Activated naive CD8-positive, alpha-beta T cell treated with anti-CD3 and anti-CD28 coated beads, Interleukin-2, amount 50 U/mL, for 24 hours (primary cell): ENCODE measurements at places on chromosomes 4 and X.

DNA sequence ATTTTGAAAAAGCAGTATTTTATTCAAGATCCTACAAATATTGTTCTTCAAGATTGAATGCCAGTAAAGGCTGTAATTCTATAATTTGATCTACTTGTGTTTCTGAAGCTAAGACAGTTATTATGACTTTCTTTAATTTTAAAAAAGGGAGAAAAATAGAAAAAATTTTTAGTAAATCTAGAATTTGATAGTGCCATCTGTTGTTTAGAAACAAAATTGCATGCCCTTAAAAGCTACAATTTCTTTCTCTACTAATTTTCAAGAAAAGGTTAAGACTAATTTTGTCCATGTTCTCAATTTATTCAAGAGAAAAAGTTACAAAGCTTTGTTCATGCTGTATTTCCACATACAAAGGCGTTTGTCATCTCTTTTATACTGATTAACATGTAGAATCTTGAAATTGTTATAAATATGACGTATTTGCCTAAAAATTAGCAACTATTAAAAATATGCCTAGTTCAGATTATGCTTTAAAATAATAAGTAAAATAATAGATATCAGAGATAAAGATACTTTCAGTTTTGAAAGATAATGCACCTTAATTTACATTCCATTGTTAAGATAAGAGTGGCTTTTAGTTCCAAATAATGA, 25.6 kb upstream of the MMRN1 start:
- DNase-seq, result no peak

GRCh38 chrX:97215186-97215585, 331.5 kb downstream of the RPA4 start:
- DNase-seq, result no peak

DNA sequence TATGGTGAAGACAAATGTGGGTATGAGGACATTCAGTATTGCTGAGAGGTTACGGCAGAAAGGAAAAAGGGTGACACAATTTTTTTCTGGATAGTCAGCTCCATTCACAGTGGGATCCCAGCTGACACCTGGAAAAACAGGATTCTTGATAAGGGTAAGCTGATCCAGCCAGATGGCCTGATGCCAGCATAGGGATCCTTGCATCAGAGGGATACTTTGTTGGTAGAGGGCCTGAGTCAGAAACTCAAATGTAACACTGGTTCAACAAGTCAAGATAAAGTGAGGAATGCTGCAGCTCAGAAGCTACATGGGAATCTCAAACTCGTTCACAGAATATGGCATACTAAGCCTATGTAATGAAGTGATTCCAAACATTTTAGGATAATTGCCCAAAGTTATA, 726.7 kb downstream of the C4orf33 start:
- DNase-seq, result no peak

GRCh38 chr4:172892300-172892699, 276.3 kb upstream of the GALNT7 start:
- no peak for DNase-seq

DNA sequence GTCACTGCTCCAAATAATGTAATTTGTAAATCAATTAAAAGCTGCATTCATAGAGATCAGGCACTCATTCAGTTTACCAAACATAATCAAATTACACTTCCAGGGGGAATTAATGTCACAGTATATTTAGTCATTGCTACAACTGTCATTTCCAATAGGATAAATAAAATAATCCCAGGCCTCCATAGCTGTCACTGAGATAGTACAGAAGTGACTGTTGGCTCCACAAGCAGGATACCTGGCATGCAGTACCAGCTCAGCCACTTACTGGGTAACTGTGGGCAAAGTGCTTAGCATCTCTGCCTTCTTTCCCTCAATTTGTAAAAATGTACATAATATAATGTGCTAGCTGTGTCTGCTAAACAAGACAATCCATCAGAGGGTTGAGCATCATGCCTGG, 128.1 kb downstream of the CAMK2D start:
- DNase-seq, result no peak

GRCh38 chr4:89939994-89940393, 45.3 kb downstream of the MMRN1 start:
- no peak for DNase-seq

DNA sequence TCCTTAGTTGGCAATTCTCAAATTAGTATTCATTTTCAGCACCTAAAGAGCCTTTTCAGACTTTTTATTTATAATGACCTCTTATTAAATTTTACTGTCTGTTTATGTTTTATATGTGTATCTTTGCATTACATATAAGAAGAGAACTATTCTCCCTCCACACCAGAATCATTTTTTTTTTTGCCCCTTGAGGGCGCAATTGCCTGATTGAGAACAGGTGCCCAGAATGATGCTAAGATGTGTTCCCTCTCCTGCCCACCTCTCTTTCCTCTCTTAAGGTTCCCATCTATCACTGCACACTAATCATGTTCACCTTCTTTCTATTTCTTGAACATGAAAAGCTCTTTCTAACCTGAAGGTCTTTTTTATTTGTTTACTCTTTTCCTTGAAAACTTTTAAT, 44.2 kb upstream of the ADAM29 start:
- no peak for DNase-seq

DNA sequence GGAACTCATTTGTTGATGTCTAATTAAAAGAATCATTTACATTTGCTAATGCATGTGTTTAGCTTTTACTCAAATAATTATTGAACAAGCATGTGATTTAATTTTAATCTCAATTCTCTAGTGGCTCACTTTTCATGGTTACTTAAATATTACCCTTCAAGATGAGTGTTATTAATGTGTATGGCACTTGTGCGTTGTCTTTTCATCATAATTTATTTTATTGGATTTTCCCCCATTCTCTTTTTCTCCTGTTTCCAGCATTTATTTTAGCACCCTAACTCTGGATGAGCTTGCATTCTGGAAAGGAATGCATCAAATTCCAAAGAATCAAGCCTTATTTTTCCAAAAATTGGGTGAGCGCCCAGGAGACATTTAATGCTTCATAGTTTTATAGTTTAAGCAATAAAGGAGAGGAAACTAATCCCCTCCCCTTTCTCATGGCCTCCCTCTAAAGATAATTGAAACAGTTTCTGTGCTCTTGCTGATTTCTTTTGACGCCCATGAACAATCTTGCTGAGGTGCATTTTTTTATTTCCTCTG, 191.1 kb upstream of the FAT4 start:
- DNase-seq, result no peak

DNA sequence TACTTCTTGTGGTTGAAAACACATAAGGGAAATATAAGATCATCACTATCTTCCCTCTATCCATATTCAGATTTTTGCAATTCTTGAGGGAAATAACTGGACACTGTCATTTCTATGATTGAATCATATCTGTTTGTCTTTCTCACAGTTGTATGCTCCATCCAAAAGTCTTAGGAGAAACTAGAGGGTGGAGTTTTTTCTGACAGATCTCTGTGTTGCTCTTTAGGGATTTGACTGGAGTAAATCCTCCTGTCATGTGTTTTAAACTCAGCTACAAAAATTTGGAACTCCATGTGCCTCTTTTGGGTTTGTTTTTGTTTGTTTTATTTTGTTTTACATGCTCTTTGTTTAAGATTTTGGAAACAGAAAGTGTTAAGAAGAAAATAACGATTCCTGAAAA, 136.5 kb downstream of the SPATA18 start:
- DNase-seq, result no peak

GRCh38 chr4:184032091-184032490, 127.0 kb downstream of the STOX2 start:
- DNase-seq, result no peak

DNA sequence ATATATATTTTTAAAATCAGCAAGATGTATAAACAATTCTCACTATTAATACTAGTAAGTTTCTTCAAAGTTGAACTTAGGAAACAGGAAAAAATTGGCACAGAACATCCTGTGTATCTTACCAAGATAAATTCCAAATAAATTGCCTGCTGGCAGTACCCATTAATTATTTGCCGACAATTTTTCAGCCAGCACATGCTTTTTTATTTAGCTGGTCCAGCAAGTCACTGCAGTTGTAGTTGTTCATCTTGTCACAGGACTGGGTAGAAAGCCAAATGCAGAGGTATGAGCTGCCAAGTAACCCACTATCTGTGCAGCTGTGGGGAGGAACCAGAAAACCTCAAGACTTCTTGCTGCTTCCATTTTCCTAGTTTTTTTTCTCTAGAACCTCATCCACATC, 113.4 kb downstream of the PACRGL start:
- DNase-seq, result no peak

DNA sequence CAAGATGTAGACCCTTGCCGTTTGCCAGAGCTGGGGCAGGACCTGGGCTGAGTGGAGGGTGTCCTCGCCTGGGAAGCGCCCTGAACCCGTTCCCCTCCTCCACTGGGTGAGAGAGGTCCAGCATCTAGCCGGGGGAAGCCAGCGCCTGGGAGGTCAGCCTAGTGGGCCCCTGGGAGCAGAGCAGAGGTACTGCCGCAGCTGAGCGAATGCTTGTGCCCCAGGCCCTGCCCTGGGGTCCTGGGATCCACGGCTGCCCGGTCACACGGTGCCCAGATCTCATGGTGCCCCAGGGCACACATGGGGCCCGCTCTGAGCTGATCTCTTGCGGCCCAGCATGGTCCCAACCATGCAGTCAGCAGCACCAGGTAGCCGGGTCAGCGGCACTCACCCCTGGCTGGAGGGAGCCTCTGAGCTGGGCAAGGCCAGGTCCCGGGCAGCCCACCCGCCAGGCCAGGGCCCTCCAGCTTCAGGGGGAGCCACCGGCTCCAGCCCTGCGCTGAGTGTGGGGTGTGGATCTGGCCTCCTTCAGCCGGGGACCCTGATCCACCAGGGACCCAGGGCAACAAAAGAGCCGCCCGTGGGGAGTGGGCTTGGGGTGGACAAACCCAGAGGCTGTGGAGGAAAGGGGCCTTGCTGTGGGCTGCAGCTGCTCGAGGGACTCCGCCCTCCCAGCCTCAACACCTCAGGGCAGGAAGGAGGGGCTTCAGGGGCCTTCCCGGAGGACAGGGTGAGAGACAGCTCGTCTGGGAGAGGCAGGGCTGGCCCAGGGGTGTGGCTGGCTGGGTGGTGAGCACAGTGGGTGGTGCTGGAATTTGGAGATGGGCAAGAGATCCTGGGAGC, 4.1 kb upstream of the CPLX1 start:
- no peak for DNase-seq

DNA sequence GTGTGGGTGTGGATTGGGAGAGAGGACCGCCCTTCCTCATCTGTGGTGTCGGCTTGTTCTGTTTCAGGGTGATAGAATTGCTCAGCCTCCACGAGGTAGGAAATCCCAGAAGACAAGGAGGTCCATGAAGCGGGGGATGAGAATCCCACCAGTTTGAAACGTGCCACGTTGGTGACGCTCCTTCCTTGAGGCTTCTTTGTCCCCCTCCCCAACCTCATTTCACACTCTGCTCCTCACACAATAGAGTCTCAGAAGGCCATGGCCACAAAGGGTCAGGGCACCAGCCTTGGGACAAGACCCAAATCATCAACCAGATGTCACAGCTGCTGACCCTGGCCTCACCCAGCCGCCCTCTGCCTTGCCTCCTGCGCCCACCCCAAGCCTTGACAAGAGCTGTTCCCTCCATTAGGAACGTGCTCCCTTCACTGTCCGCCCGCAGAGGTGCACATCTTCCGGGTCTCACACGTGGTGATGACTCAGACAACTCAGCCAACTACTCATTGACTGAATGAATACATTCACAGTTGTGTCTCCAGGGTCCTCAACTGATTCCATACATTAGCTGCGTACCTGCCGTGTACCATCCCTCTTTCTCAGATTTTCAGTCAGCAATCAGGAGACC, 18.3 kb downstream of the BLOC1S4 start:
- no peak for DNase-seq

DNA sequence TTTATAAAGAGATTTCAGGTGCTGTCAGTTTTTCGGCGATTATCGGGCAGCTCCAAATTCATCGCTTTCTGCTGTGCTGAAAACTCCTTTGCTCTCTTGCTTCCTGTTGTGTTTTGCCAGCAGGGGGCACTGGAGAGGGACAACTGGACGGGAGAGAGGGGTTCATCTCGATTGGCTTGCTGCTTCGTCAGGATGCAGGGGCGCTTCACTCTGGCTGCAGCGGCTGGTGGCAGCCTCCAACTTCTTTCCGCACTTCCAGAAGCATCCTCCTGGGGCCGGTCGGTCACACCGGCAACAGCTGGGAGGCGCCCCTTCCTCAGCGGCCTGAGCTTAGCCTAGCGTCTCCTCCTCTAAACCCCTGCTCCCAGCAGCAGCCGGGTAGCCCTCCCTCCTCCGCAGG, 29.5 kb downstream of the MSL3 start:
- peak; percentile 80 for DNase-seq

DNA sequence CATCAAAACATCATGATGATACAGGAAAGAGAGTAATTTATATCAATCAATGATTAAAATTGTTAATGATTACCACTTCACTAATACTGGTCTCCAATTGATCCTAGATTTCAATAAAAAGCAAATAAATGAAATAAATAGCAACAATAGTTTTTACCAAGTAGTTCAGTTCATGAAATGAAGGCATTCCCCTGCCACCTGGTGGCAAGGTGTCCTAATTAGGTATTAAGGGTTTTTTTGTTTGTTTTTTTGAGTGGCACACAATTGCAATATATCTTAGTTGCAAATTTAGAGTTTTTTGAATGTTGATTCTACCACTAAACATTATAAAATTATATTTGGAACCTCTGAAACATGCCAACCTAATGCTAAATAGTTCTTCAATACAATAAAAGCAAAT, 157.4 kb upstream of the PDE5A start:
- no peak for DNase-seq

DNA sequence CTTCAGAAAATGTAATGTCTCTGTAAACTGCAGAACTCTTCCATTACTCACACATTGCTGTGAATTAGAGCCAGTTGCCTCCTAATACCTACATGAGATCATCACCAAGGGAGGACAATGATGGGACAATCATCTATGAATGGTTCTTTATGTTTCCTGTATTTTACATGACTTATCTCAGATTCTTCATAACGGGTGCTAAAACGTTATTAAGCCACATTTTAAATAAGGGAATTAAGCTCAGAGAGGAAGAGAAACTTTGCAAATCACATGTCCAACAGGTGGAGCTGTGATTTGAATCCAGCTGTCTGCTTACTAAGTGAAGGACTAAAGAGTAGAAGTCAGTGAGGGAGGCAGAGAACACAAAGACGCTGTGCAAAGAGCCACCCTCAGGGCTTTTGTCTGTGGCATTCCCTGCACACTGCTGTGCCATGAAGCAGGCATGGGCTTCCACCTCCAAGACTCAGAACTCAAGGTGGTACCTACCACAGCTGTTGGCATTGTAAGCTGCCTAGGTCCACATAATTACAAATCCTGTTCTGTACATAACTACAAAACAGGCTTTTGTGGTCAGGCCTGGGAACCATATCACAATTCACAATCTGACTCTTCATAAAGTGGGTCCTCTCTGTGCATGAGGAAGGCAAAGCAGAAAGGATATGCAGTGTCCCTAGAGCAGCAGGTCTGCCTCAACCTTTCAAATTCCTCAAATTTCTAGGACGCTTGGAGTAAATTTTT, 12.8 kb downstream of the TBC1D9 start:
- DNase-seq, result no peak
